Naive thymus-derived CD8-positive, alpha-beta T cell (primary cell): ENCODE measurements at places on chromosomes 1 and 21.

GRCh38 chr1:66752671-66753371 is 562 bp downstream of the DYNLT5 start:
- DNase-seq: no peak

- DNase-seq: no peak
Observed at GRCh38 chr1:37723072-37723389, 30.7 kb downstream of the CDCA8 start.

GRCh38 chr1:235527196-235527814 is 23.1 kb upstream of the B3GALNT2 start:
- no peak for DNase-seq

GRCh38 chr1:213552045-213552444 is 435.7 kb upstream of the PROX1 start:
- DNase-seq: no peak

- no peak for DNase-seq
Observed at GRCh38 chr1:112317611-112318062, 78.4 kb upstream of the CTTNBP2NL start.

- DNase-seq: no peak
Observed at GRCh38 chr1:98575955-98576354, 85.6 kb upstream of the SNX7 start.

DNA sequence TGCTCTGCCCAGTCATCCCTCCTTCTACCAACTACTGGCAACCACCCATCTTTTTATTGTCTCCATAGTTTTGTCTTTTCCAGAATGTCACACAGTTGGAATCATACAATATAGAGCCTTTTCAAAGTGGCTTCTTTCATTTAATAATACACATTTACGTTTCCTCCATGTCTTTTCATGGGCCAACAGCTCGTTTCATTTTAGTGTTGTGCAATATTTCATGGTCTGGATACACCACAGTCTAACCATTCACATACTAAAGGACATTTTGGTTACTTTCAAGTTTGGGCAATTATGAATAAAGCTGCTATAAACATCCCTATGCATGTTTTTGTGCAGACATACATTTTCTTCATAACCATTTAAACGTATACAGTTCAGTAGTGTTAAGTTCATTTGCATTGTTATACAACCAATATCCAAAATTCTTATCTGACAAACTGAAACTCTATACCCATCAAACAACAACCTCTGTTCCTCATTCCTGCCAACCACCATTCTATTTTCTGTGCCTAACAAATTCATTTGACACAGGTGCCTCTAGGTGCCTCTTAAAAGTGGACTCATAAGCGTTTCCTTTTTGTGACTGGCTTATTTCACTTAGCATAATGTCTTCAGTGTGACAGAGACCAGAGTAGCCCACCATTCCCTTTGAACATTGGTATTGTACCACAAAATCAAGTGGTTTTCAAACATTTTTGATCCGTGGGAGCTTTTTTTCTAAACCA is 138.1 kb downstream of the NR5A2 start:
- DNase-seq: no peak

DNA sequence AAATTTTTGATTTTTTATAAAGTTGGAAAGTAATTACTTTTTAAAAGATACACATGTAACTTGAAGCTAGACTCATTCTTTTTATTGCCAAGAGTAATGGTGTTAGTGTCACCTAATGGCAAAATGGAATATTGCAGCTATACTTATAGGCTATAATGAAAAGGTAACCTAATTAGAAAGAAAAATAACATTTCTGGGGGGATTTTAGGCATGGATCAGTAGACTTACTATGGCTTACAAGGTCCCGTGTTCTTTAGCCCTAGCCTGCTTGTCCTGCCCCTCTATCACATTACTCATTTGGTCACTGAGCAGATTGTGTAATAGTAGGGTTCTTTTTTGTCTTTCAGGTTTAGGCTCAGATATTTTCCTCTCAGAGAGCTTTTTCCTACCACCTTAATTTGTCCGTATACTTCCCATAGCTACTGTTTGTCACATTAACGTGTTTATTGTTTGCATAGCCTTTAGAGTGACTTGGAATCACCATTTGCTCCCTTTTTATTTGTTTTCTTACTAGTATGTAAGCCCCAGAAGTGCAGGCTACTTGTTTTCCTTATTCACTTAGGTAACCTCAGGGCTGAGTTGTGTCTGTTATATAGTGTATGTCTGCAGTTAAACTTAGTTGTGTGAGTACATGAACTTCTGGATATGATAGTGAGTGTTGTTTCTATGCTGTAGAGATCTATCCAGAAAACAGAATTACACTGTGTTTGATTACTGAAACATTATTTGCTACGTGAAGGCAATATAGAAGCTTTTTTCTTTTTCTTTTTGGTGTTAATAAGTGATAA is 58.7 kb downstream of the RABGAP1L start:
- no peak for DNase-seq

- DNase-seq: no peak
Observed at GRCh38 chr1:87197156-87197555, 131.5 kb upstream of the LMO4 start.

- no peak for DNase-seq
Observed at GRCh38 chr1:161189036-161189435, 9.8 kb downstream of the ADAMTS4 start.

DNA sequence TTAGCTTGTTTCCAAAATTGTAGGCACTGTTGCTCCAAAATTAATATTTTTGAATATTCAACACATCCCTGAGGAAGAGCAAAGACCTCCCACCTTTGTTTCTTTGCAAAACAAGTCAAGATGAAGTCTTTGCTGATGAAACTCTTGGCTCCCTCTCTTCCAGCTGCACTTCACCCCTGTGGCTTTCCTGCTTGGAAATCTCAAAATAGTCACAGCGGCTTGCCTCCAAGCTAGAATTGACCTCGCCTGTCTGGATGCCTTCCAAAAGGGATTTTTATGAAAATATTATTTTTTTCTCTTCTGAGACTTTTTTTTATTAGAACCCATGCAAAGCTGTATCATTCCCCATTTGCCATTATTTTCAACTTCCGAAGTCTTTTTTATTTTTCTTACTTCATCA is 71.1 kb upstream of the MROH9 start:
- DNase-seq: no peak

- no peak for DNase-seq
Observed at GRCh38 chr1:13783551-13783950, 83.6 kb downstream of the PRDM2 start.

DNA sequence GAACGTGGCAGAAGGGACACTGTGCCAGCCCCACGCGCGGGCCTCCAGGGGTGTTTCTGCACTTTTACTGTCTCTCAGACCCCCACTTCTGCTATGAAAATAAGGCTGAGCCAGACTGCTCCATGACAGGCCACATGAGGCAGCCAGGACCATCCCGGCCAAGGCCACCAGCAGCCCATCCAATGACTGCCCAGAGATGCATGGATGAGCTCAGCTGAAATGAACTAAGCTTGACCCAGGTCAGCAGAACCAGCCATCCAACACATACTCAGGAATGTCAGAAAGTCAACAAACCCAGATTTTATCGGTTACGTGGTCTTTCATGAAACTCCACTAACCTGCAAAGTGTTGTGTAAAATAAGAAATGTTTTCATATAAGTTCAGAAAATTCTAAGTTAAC is 51.2 kb downstream of the CCDC185 start:
- no peak for DNase-seq

DNA sequence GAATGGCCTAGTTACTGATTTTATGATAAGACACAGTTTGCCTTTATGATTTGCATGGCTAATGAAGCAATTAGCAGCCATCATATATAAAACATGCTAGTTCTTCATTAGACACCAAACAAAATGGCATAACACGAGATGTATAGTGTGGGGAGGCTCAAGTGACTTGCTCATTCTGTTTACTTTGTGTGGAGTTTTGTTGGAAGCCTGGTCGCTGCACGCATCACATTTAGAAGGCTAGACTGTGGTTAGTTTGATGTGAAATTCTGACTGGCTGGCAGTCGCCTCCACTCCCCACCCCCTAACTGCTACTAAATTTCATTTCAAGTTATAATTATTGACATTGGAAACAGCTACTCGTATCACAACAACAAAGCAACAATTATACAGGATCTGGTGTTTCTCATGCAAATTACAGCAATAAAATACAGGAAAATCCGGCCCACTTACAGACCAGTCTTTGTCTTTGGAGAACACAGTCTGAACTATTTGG is 356.1 kb downstream of the LMO4 start:
- DNase-seq: no peak

DNA sequence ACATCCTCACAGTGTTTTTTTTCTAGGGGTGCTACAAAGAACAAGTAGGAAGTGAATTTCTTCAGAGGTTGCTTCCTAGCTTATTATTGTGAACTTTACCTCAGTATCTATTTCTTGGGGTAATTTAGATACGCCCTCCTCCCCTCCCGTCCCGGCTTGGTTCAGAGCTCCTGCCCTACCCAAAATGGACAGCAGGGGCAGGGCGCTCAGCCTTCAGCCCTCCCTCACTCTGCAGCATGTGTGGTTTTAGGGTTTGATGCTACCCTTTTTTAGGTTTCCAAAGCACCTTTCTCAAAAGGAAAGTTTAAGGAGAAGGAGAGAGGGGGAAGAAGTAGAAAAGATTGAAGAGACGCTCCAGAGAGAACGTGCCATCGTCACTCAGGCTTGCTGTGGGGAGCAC is 16.9 kb upstream of the POGK start:
- no peak for DNase-seq

DNA sequence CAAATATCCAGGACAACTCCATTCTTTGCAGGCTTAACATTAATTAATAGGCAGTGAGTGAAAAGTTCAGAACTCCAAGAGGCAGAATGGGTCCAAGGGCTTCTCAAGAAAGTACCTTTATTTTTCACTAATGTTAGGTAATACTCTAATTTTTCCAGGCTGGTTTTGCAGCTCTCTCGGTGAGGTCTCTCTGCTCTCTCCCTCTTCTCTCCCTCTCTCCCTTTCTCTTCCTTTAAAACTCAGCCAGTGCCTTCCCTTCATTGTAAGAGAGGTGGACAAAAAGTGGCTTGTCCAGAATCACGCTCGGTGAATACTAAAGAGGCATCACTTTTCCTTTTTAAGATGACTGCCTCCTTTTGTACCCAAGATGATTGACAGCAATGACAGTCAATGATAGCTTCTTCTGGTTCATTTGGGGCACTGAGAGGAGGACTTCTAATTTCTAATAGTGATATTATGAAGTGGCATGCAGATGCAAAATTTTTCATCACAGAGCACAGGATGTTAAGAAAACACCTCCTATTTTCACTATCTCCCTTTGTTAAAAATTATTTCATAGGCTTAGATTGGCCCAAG is 1.3 kb upstream of the CHI3L1 start:
- no peak for DNase-seq

DNA sequence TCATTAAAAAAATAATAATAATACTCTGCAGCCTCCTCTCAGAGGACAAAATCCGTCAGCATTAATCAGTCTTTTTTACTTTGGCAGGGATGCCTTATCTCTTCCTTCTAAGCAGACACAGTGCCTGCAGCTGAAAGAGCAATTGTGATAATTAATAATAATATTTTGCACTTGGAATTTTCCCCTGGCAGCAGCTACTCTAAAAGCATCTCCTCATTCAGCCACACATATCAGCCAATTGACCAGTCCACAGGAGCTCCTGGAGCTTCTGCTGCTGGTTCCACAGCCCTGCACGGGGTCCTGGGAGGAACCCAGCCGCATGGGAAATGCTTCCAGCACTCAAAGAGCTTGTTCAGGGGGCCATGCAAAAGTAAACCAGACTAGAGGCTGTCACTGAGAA is 31.0 kb upstream of the VWA5B1 start:
- DNase-seq: no peak

GRCh38 chr1:56566994-56567393 is 12.4 kb downstream of the PLPP3 start:
- DNase-seq: no peak

- no peak for DNase-seq
Observed at GRCh38 chr1:64811131-64811530, 66.3 kb downstream of the RAVER2 start.
